ENCODE measurements at places on chromosomes 2 and 18.

DNA sequence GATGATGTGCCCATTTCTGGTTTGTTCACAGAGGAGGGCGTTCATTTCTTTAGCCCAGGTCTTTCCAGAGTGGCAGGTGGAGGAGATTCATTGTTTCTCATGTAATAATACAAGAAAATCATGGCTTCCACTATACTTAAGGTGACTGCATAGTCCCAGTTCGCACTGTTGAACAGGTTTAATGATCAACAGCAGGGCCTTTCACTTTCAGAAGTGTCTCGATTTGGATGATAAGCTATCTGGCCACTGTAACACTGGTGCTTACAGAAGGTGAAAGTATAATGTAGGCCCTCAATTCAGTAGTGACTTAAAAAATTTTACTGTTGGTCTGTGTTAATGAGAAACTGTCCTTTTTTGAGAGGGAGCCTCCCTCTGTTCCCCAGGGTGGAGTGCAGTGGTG lies 1.4 kb downstream of the RMC1 start:
- no peak for DNase-seq

GRCh38 chr2:120854766-120855530 lies 119.3 kb downstream of the GLI2 start:
- no peak for DNase-seq

- no peak for DNase-seq
Observed at GRCh38 chr2:235005603-235006259, 53.9 kb downstream of the SH3BP4 start.

DNA sequence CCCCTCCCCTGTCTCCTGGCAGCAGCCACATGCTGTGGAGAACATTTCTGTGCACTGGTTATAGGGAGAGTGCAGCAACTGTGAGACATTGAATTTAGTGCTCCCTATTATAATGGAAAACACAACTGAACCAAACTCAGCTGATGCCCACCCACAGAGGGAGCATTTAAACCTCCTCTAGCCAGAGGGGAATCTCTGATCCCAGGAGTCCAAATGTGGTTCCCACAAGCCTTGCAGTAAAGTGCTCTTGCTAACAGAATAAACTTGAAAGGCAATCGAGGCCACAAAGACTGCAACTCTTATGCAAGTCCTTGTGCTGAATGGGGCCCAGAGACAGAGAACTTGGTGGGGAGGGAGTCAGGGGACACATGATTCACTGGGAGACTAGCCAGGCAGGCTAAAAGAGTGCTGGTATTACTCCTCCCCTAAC lies 638.8 kb upstream of the VRK2 start:
- DNase-seq, result no peak

- no peak for DNase-seq
Observed at GRCh38 chr2:172109988-172110811, 7.5 kb upstream of the DLX2 start.

DNA sequence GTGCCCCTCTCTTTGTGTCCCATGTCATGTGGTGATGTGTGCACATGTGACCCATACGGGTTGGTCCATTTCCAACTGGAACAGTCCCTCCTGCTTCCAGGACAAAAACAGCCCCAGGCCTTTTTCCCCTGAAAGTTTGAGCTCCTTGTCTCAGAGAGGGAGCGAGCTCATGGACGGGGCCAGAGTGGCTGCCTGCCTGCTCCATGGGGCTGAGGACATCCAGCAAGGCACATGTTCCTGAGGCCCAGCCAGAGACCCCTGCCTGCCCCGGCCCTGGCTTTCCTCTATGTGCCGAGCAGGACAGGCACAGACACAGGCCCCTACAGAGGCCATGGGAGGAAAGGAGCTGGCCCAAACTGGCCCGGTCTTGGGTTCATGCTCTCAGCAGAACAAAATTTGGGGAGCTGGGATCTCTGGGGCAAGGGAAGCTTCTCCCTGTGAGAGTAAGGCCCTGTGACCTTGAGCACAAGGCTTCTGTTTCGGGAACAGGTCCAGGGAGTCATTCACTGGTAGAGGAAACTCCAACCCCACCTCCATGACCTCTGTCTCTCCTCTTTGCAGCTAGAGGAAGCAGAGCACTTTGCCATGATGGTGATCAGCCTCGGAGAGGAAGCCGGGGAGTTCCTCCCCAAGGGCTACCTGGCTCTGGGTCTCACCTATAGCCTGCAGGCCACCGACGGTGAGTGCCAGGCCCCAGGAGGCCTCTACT lies 105.8 kb upstream of the MCFD2 start:
- no peak for DNase-seq

DNA sequence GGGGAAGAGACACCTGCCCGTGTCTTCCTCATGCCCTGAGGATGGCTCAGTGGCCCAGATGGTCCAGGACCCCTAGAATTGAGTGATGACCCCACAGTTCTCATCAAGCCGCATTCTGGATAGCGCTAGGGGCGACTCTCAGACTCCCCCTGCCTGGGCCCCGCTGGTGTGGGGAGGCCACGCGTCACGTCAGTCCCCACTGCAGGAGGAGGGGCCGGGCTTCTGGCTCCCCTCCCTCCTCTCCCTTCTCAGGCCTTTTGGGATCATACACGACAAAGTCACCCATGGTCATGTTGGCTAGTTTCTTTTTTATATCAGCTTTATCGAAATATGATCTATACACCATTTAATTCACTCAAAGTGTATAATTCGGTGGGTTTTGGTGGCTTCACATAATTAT lies 61.5 kb downstream of the NFATC1 start:
- no peak for DNase-seq

- DNase-seq, result no peak
Observed at GRCh38 chr2:24914713-24915112, 5.3 kb downstream of the ADCY3 start.

GRCh38 chr18:35045121-35045520 lies 3.9 kb downstream of the MAPRE2 start:
- no peak for DNase-seq

GRCh38 chr18:13112982-13113381 lies 105.6 kb upstream of the LDLRAD4 start:
- DNase-seq, result no peak
